BE2C (cell line): ENCODE measurements at places on chromosomes 1 and 21.

GRCh38 chr1:6126521-6127067 lies 53.5 kb downstream of the CHD5 start:
- no peak for DNase-seq

GRCh38 chr1:26021647-26022403 lies at the start of gene EXTL1:
Gene EXTL1 (plus strand): TSS chr1:26021775. CDS start chr1:26022647, 872 bp downstream.
- DNase-seq, result peak; percentile 73

DNA sequence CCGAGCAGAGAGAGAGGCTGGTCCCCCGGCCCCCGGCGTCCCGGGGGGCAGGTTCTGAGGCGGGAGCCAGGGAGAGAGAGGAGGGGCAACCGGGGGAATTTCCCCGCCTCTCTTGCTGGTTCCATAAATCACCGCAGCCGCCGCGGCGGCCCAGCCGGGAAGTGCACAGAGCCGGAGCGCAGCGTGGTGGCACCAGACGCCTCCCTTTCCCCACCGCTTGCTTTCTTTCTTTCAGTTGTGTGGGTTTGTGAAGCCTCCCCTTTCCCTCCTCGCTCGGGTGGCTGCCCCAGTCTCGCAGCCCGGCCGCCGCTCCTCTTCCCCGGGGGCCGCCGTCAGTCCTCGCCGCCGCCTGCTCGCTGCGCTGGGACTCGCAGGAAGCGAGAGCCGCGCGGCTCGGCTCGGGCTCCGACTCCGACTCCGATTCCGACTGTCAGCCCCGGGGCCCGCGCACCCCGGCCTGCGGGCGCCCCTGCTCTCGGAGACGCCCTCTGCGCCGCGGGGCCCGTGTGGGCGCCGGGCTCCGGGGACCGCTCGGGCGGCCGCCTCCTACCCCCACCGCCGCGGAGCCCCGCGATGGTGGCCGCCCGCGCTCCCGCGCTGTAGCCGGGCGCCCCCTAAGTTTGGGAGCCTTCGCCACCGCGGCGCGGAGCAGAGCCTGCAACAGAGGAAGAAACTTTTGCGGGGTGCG lies at the start of gene CACHD1:
Gene CACHD1, plus strand, starts transcription at position 153 of the 688 bp plus-strand sequence. CDS start 616 bp downstream, outside the sequence.
- DNase-seq, result peak; percentile 78

DNA sequence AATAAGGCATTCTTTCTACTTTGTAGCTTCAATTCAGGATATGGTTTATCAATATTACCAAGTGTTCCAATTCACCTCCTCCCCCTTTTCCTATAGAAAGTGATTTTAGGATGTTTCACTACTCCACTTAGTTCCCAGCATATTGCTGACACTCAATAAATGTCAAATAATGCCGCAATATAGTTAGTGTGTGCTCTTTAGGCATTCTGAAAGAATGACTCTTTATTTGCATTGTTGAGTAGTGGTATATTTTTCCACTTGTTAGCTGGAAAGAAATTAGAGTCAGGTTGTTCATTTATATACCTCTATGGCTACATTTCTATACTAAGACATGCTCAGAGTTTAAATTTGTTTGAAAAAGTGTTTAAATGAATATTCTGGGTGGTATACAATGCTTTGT lies 154.6 kb upstream of the C1orf105 start:
- no peak for DNase-seq

- DNase-seq, result no peak
These were observed 496.4 kb downstream of the SETD4 start for GRCh38 chr21:35563885-35564451.

DNA sequence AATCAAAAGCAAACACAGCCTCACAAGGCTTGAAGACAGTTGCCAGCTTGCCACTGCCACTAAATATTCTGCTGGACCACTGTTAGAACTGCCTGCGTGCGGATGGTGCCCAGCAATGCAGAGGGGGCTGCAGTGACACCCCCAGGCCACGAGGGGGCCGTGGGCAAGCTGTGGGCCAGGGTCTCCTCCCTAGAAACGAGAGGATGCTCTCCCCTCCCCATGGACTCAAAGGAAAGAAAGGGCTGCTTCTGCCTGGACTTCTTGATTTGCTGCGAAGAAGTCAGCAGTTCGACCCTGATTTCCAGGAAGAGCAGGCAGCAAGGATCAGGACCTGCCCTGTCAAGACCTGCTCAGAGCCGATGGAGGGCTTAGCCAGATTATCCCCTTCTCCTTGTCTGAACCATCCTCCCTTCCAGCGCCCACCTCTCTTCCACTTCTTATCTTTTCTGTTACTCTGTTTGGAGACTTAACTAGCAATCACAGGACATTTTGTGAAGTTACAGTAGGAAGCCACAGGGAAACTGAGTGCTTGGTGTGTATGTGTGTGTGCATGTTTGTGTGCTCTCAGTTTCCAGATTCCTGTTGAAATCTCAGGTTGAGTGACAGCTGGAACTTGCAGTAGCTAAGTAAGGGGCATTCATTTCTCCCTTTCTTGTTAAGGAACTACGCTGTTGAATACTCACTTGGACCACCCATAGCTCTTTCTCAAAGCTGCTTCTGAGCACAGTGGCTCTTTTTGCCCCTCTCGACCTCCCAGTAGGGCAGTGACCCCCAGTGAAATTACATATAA lies 2.7 kb downstream of the MAN1C1 start:
- peak; percentile 57 for DNase-seq

GRCh38 chr1:107529511-107530149 lies 388.8 kb downstream of the NTNG1 start:
- DNase-seq, result peak; percentile 37

GRCh38 chr1:171581226-171581625 lies 40.8 kb upstream of the MYOCOS start:
- DNase-seq, result no peak

DNA sequence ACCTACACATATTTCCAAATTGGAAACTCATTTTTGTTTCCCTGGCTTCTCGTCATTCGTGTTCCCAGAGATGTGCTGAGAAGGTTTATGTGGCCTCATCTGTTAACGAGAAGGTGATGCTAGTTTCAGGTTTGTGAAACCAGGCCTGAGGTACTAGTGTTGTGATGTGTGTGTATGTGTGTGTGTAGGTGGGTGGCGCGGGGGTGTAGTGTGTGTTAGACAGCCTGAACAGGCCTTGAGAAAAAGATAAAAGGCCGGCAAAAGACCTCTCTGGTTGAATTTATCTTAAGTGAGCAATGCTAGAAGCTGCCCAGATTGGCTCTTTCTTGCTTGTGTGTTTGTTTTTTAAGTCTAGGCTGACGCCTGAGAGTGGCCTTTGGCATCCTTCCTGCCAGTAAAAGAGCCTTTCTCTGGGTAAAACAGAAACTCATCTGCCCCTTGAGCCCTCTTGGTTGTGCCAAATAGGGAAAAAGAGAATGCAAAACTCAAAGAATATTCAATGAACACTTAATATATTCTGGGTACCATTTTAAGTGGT lies 65.8 kb upstream of the HSD17B7 start:
- no peak for DNase-seq

DNA sequence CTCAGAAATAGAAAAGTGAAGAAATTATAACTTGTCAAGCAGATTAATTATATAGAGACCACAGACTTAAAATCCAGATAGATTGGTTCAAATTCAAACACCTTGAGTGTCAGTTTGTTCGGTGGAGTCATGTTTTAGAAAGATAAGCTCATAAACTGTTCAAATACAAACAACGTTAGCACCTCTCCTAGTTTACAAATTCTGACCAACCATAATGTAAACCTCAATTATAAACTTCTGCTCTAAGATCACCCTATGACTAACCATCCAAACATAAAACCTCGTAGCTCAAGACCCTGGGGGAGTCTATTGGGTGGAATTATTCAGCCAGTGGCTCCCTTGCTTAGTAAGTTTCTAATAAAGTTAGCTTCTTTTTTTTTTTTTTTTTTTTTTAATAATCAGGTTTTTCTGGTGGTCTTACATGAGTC lies 12.4 kb downstream of the CBR1 start:
- no peak for DNase-seq

- no peak for DNase-seq
These were observed 122.3 kb upstream of the C1orf105 start for GRCh38 chr1:172298141-172298540.

DNA sequence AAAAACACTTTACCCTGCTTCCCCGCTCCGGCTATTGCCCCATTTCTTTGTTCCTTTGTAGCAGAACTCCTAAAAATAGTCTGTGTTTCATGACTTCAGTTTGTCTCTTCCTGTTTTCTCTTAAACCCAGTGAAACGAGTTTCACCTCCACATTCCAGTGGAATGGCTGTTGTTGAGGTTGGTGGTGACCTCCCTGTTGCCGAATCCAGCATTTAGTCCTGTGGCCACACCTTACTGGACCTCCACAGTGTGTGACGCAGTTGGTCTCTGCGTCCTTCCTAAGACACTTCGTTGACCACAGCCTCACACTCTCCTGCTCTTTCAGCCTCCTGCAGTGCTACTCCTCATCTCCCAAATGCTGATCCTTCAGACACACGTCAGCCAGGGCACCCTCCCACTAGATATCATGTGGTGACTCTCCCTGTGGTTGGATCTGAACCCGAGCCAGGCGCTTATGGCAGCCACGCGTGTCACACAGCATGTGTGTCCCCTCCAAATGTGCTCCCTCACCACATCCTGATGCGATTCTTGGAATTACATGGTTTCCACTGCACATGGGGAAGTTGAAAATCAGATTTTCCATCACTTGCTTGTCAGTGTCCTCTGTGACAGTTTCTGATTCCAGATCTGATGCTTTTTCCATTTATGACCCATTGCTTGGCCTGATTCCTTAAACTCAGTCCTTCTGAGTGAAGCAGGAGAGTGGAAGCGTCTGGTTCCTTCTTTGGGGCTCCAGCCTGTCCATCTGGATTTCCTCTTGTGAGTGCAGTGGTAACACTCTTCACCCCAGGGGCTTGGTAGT lies 99.1 kb upstream of the ARTN start:
- peak; percentile 17 for DNase-seq

GRCh38 chr1:117890452-117890851 lies 39.0 kb downstream of the GDAP2 start:
- no peak for DNase-seq

GRCh38 chr1:22121421-22121911 lies 21.4 kb downstream of the WNT4 start:
- peak; percentile 61 for DNase-seq

- DNase-seq, result no peak
These were observed 29.6 kb downstream of the NVL start for GRCh38 chr1:224300346-224300745.

GRCh38 chr1:209895709-209896108 lies 42.3 kb upstream of the SYT14 start:
- no peak for DNase-seq

DNA sequence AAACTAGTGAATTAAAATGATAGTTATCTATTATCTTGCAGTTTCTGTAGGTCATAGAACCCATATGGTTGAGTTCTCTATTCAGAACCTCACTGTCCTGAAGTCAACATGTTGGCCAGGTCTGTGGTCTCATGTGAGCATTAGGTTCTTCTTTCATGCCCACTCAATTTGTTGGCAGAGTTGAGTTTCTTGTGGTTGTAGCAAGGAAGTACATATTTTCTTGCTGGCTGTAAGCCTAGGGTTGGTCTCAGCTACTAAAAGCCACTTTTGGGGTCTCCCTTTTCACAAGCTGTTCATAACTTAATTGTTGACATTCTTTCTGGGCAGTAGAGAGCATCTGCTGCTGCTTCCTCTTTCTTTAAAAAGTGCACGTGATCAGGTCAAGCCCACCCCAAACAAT lies 1165.1 kb upstream of the NCAM2 start:
- DNase-seq, result no peak

- no peak for DNase-seq
These were observed 72.2 kb downstream of the PLEKHA6 start for GRCh38 chr1:204287466-204287891.

DNA sequence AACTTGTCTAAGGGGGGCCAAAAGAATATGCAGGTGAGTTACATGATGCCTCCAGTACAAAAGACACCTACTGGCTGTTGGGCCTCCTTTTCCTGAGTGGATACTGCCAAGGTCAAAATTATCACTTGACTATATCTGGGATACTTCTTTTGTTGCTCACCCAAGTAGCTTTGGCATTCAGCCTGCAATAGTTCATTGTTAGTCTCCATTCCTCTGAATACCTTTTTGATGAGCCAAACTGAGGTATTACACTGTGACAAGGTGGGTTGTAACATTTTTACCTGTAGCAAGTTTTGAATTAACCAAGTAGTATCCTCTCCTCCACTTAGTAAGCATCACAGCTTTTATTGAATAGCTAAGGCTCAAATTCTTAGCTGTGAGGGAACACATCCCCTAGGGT lies 408.0 kb downstream of the LRRIQ3 start:
- no peak for DNase-seq

DNA sequence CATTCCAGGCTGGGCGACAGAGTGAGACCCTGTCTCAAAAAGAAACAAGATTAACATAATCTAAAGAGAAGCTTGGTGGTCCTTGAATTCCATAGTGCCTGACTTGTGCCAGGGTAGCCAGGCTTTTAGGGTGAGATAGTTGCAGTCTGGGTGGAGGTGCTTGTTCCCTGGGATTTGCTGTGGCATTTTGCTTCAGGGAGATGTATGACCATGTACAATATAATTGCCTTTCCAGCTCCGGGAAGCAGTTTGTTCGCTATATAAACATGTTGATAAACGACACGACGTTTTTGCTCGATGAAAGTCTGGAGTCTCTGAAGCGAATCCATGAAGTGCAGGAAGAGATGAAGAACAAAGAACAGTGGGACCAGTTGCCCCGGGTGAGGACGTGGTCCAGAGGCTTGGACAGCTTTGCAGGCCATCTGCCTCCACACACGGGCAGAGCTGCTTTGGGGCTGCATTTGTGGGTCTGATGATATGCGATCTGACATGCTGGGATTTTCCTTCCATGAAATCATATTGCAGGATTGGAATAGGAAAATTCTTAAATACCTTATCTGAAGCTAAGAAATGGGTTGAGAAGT lies 49.4 kb upstream of the KIF1B start:
- peak; percentile 20 for DNase-seq

DNA sequence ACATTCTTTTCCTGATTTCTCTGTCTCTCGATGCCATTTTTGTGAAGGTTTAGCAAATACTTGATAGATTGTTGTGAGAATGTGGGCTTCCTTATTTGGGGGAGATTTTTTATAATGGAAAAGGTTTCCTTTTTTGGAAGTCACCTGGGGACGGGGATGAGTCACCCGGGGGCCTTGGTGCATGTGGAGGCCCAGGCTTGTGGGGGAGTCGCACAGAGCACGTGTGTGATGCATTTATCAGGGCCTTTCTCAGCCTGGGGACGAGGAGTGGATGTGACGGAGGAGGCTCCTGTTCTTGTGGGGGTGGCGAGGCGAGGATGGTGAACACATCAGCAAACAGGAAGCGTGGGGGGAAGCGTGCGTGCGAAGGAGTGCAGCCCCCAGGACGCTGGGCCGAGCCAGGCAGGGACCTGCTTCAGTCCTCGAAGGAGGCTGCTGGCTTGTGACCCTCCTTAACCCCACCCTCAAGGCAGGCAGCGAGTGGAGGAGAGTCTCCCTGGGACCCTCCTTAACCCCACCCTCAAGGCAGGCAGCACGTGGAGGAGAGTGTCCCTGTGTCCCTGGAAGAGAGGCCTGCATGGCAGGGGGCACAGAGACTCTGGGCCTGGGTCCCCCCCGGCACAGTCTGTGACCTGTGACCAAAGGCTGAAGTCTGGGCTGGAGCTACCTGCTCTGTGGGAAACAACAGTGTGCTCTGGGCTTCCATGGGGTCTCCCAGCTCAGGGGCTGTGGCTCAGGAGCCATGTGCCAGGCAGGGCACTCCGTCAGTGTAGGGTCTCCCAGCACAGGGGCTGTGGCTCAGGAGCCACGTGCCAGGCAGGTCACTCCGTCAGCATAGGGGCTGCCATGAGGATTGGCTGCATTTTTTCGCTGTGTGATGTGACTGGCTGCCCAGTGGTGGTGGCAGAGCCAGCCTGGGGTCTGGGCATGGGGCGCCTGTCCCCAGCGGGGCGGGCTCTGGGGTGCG lies 57.2 kb downstream of the AGPAT3 start:
- DNase-seq, result peak; percentile 15
